ENCODE measurements at places on chromosomes 7 and 10. TPM values are rescaled to one million over a fixed set of nuclear protein-coding genes. Genes with fewer than 3 reads are reported as not detected.

GRCh38 chr10:60937784-60938654, 6.0 kb downstream of the RHOBTB1 start:
- no peak for DNase-seq

The TCAF2 gene
- 0.54 TPM for total RNA-seq

DNA sequence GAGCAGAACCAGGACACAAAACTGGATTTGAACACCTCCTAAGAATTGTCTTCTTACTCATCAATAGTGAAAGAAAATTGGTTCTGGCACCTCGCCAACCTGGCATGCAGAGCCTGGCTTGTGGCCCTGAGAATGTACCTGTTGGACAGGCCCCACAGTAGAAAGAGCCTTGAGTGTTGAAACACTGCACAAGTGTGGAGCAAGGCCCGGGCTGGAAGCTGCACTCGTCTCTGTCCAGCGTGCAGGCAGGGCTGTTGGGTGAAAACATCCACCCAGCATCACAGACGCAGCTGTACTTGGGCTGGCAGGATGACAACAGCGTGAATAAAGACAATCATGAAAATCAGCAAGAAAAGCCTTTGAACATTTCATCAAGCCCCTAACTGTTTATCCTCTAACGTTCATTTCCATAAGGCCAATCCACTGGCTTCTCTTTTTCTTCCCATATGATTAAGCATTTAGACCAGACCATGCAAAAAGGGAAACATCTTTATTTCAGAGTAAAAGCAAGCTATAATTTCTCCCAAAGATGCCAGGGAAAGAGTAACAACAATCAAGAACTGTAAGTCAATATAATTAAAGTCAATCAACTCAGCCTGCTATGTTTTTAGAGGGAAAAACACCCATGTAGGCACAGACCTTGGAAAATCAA, 15.6 kb downstream of the CUBN start:
- DNase-seq, result no peak

DNA sequence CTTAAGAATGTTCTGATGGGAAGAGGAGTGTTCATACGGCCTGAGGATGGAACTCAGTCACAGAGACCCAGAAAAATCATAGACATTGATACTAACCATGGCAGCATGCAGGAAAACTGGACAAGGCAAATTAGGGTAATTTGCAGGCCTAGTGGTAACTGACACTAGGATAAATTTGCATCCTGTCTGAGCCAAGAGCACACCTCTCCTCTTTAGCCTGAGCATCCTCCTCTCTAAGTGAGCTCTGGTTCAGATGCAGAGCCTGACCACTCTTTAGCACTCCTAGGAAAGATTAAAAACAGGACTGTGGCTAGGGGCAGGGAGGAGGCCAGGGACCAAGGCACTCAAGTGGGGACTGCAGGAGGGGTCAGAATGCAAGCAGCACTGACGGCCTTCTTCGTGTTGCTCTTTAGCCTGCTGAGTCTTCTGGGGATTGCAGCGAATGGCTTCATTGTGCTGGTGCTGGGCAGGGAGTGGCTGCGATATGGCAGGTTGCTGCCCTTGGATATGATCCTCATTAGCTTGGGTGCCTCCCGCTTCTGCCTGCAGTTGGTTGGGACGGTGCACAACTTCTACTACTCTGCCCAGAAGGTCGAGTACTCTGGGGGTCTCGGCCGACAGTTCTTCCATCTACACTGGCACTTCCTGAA, at the start of gene TAS2R41:
Gene TAS2R41, plus strand, starts transcription at position 373 of the 650 bp plus-strand sequence. Its CDS starts 0 bp downstream, at position 373.
- DNase-seq, result no peak

DNA sequence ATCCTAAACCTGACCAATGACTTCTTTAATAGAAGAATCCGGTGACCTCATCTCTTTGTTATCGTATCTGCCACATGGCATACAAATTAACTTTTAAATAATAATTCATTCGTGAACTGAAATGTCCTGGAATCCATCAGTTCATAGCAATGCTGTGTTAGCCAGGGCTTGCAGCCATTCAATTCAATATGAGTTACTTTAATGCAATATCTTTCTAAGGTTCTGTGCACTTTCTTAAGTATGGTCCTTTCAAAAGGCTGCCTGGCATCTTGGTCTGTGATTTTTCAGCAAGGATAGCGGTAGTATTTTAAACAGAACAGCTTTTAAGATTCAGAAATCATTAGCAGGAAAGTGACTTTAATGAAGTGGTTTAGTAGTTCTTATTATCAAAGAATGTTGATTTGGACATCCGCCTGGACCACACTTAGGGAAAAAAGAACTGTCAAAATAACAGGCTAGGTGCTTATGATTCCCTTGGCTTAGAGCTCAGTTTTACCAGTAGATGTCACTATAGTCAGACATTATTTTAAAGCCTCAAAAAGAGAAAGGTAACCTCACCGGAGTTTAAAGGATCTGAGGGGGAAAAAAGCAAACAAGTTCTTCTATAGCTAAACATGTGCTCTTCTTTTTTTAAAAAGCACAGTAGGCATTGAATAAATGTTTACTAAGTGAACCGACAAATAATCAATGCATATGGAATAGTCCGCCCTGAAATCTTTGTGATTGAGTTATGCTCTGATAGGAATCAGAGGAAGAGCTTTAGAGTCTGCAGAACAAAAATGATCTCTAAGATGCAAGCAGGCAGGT, 22.7 kb downstream of the SLC35G1 start:
- no peak for DNase-seq

DNA sequence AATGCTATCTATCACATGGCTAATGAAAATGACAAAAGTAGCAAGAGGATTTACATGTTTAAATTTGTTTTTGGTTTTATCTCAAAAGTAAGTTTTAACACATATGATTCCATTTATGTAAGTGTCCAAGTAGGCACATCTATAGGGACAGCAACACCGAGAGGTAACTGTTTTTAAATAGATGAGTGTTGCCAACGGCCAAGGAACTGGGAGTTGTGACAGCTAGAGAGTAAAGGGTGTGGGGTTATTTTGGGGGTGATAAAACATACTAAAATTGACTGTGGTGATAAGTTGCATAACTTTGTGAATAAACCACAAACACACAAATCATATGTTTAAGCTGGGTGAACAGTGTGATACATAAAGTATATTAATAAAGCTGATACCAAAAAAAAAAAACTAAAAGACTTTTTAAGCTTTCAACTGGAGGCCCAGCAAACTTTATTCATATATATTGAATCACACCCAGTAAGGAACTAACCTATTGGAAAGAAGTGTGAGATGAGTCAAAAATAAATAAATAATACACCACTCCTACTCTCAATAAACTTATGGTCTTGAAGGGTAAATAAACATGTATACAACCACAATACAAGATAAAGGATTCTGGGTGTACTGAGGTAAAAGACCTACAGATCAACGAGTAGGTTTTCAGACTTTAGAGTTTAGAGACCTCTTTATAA, 33.0 kb downstream of the LRRC72 start:
- DNase-seq, result no peak

GRCh38 chr7:77309714-77310220, 106.4 kb downstream of the GSAP start:
- no peak for DNase-seq

The PSD gene
- total RNA-seq, result 1.7 TPM

GRCh38 chr10:58400609-58401008, 15.4 kb downstream of the TFAM start:
- no peak for DNase-seq

- DNase-seq, result no peak
These were observed 14.8 kb downstream of the OGDHL start for GRCh38 chr10:49747303-49747646.

DNA sequence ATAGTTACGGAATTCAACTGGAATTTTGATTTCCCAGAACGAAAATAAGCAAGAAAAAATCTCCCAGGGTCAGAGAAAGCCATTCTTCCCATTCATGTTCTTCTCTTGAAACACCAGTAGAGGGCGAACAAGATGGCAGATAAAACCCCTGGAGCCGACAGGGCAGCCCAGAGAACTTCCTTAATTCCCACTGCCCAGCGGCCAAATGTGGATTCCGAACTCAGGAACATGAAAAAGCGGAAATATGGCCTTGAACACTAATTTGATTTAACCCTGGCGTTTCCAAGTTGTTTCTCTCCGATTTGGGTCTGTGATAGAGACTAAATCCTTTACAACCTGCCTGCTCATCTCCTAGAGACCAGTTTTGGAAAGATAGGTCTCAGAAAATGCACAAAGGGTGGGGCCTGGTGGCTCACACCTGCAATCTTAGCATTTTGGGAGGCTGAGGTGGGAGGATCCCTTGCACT, 100.7 kb upstream of the WAC start:
- peak; percentile 80 for DNase-seq

GRCh38 chr7:55121249-55121648, 102.4 kb downstream of the EGFR start:
- no peak for DNase-seq

GRCh38 chr7:22355620-22356009, 1.3 kb downstream of the RAPGEF5 start:
- DNase-seq, result no peak

DNA sequence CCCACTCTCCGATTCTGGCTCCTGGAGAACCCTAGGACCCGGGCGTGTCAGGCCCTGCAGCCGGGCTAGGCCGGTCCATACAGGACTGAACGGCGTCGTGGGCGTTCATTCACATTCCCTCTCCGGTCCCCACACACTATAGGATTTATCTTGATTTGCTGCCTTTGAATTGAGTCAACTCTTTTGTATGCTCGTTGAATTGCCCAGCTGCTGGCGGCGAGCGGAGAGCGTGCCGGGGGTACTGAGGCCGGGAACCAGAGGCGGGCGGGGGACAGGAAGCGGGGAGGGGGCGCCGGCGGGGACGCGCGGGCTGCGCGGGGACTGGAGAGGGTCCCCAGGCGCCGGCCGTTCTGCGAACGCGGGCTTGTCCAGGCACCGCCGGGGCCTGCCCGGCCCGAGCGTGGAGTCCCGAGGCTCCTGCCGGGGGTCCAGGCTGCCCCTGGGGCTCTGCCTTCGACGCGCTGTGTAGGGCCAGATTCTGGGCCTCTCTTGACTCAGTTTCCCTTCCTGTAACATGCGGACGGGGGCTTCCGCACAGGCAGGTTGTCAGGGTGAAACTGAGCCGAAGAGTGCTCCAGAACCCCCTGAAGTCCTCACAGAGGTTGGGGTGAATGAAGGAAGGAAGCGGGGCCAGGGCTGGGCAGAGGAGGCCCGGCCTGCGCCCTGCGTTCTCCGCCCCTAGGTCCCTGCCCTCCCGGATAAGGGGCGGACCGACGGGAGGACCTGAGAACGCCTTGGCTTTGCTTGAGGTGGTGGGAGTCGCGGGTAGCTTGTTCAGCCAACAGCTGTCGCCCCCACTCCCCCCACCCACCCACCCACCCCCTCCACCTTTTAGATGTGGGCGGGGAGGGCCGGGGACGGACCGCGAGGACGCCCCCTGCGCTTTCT, 769 bp upstream of the ELFN1 start:
- peak; percentile 62 for DNase-seq

DNA sequence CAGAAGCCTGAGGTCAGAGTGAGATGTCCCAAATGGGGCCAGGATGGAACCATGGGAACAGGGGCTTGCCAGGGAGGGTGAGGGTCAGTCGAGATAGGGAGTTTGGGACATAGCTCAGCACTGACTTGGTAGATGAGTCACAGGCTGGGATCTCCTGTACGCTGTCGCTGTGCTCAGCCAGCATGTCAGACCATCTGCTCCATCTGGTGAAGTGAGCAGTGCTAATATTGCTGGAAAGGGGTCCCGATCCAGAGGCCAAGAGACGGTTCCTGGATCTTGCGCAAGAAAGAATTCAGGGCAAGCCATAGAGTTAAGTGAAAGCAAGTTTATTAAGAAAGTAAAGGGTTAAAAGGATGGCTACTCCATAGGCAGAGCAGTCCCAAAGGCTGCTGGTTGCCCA, 505.6 kb downstream of the GALNT17 start:
- DNase-seq, result peak; percentile 39

Data from cardiac septum (tissue), 1 donor.